Urinary bladder (tissue), 4 donors: ENCODE measurements at places on chromosomes 2 and 18. TPM values are rescaled to one million over a fixed set of nuclear protein-coding genes. Genes with fewer than 3 reads are reported as not detected.
A peak's percentile ranks its signal among the peaks of the same experiment; 100 is the strongest.

The CIB4 gene
- polyA plus RNA-seq: not detected

The CREB1 gene
- 14.8 TPM for polyA plus RNA-seq

DNA sequence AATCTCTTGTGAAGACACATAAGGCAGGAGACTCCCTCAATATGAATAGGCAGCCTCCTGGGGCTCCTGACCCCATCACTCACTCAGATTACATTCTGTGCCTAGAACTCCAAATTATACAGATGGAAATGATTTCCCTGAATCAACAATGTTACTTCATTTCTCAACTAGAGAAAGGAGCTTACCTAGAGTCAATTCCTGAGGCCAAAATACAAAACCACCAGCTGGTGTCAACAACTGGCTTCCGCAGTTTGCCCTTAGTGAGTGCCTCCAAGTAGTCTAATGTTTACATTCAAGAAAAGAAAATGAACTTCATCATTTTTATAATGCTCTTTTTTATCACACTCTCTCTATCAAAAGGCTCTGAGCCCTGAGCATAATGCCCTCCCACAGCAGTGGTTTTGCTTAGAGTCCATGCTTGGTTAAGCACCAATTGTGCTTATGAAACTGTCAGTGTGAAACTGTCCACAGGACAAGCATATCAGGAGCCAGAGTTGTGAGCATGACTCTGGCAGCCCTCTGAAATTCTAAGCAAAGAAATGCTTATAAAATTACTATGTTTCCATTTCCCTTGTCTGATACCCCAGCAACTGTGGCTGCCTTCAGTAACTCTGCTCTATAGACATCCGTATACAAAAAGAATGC is 305.7 kb upstream of the PKDCC start:
- DNase-seq: no peak

GRCh38 chr2:234951664-234952269 is at the start of gene SH3BP4:
Gene SH3BP4 (plus strand): TSS chr2:234952017. CDS start chr2:235035003, 82,986 bp downstream.
- DNase-seq: no peak

The GNAL gene
- 19.7 TPM for polyA plus RNA-seq

The NCKAP5 gene
- 0.32 TPM for polyA plus RNA-seq

The ECEL1 gene
- polyA plus RNA-seq: 0.95 TPM

The STON1 gene
- 57.0 TPM for polyA plus RNA-seq

GRCh38 chr2:168699844-168700417 is 102.5 kb upstream of the NOSTRIN start:
- DNase-seq: peak; percentile 85

GRCh38 chr2:101818531-101819451 is 121.3 kb downstream of the MAP4K4 start:
- DNase-seq: no peak
